ENCODE measurements at places on chromosomes 3 and 15.
A peak's percentile ranks its signal among the peaks of the same experiment; 100 is the strongest.

- DNase-seq: peak; percentile 30
Observed at GRCh38 chr15:63915873-63916771, 82.4 kb upstream of the HERC1 start.

GRCh38 chr15:76861815-76862397 is 43.2 kb downstream of the SCAPER start:
- no peak for DNase-seq

- no peak for DNase-seq
Observed at GRCh38 chr15:90327311-90327710, 24.8 kb upstream of the ZNF774 start.

DNA sequence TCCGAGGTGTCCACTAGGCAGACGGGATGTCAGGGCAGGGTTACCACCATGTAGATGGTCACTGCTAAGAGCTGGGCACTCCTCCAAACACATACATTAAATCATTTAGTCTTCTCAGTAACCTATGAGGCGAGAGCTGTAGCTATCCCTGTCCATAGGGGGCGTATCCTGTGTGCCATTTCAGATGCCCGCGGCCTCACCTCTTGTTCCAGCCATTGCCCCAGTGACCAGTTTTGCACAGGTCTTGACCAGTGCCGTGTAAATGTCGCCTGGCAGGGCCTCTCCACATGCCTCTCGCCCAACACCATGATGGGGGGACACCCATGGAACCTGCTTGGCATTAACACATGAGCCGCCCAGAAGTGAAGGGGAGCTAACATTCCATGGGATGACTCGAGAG is 20.8 kb upstream of the SRP14 start:
- no peak for DNase-seq

- DNase-seq: no peak
Observed at GRCh38 chr15:37121492-37121891, 21.1 kb upstream of the MEIS2 start.

GRCh38 chr3:111352585-111352984 is 189.4 kb upstream of the CD96 start:
- no peak for DNase-seq

- DNase-seq: no peak
Observed at GRCh38 chr3:65600888-65601287, 437.8 kb downstream of the MAGI1 start.

DNA sequence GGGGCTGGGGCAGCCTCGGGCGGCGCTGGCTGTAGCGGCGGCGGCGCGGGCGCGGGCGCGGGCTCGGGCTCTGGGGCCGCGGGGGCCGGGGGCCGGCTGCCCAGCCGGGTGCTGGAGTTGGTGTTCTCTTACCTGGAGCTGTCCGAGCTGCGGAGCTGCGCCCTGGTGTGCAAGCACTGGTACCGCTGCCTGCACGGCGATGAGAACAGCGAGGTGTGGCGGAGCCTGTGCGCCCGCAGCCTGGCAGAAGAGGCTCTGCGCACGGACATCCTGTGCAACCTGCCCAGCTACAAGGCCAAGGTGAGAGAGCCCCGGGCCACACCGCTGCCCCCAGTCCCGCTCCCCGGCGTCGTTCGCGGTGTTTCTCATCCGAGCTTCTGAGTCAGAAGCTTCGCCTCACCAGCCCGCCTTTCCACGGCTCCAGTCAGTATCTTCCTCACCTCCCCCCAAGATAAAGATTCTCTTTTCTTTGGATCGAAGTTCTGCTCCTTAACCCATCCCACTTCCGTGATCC is 600 bp downstream of the FBXO45 start:
- peak; percentile 42 for DNase-seq

DNA sequence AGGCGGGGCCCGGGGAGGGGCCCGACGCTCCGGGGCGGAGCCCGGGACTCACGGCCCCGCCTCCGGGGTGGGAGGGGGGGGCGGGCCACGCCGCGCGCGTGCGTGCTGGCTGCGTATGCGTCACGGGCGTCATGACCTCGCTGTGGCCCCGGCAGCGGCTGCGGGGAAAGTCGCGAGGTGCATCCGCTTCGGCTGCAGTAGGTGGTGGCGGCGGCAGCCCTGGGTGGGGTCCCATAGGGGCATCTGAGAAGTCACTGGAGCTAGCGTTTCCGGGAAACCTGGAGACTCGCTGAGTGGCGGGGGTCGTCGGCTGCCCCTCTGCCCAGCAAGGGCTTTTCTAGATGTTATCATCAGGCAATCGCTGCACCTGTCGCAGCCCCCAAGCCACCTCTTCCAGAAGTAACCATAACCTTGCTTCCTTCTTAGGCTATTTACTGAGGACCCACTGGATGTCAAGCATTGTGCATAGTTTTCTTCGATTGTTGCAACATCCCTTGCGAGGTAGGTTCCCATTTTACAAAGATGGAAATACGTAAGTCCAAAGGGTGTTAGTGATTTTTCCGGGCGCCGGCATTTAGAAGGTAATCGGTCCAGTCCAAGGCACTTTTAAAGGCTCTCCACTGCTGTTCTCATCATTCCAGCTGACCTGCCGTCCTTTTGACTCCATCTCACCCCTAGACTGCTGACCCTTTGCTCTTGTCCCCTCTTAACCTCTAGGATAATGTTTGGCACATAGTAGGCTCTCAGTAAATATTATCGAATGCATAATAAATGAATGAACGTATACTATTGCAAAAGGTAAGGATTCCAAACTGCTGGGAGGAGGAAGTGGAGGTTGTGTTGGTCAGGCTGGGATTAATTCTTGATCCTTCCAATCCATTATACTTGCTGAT is at the start of gene GDPGP1:
Gene GDPGP1, plus strand, starts transcription at position 114 of the 893 bp plus-strand sequence. CDS start 6,700 bp downstream, outside the sequence.
- no peak for DNase-seq

GRCh38 chr3:78665776-78666469 is 1101.9 kb downstream of the ROBO1 start:
- DNase-seq: no peak

DNA sequence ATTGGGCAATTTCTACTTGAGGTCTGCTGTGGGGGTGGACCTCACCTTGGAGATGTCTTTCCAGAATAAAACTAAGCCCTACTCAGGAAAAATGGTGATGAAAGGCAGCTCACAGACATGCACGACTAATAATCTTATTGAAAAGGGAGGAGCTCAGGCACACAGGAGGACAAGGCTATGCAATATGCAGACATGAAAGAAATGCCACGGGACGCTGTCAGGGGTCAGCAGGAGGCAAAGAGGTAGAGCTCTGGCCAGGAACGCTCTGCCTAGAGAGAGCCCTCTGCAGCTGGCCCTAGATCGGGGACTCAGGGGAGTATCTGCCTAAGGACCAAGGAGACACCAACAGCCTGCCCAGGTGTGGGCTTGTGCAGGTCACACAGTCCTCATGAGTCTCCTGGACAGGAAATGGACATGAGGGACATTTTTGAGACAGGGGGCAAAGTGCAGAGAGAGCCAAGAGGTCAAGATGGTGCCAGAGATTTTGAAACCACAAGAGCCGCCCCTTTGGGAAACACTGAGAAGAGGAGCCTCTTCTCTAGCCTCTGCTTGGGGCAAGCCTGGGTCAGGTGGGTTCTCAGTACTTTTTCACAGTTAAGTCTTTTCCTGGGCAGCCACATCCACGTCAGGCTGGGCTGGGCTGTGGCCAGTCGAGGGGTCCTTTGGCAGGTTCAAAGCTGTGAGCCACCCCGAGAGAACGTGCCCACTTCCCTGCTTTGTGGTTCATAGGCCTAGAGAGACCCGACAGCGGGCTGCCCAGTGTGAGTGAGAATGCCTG is 23.2 kb downstream of the EAF1 start:
- no peak for DNase-seq

DNA sequence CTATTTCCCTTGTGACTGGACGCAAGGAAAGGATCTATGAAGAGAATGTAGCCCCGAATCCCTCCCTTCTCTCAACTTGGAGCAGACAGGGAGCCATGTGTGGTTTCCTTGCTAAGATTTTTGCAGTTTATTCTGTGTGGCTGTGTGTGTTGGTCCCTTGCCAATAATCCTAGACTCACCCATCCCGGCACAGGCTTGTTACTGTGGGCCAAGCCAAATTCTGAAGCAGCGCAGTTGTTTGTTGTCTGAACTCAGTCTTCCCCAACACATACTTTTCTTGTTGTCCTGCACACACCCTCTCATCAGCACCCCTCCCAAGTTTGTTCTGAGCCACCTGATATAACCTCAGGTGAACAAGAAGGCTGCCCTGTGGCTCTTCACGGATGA is 193.3 kb upstream of the CTDSPL start:
- no peak for DNase-seq

- DNase-seq: no peak
Observed at GRCh38 chr3:71977525-71977924, 192.6 kb upstream of the PROK2 start.

GRCh38 chr3:182710557-182711157 is 82.6 kb upstream of the ATP11B start:
- DNase-seq: peak; percentile 37

DNA sequence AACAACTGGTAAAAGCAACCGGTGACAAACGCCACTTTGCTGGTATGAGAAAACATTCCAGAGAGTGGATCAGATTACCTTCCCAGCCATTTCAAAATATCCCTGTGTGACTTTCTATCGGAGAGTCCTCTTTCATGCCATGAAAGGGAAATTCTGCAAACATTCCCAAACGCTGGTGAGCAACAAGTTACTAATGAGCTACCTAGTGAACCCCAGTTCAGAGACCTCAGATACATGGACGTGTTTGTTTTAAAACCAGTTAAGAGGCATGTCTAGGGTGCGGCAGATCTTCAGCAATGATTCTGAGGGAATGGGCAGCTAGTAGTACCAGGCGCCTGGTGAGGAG is 418.2 kb upstream of the NR2F2 start:
- DNase-seq: no peak

DNA sequence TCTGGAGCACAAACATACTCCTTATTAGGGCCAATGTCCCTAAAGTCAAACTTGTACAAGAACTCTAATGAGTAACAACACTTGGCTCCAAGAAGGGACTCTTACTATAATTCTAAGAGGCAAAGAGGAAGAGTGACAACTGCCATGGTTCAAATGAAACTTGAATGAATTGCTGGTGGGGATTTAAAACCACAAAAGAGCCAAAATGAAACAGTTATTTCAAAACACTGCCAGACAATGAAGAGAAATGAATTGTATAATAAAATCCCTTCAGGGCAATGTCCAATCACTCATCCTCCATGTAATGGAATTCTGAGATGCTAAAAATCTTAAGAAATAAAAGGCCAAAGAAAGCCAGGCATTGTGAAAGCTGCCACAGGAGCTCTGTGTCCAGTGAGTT is 14.2 kb downstream of the THRB start:
- DNase-seq: no peak

GRCh38 chr3:98730886-98731537 is 32.1 kb upstream of the ST3GAL6 start:
- DNase-seq: no peak

GRCh38 chr15:20353966-20354883 is 187.4 kb downstream of the GOLGA6L6 start:
- no peak for DNase-seq

- no peak for DNase-seq
Observed at GRCh38 chr15:35067496-35068347, 17.4 kb downstream of the NANOGP8 start.

DNA sequence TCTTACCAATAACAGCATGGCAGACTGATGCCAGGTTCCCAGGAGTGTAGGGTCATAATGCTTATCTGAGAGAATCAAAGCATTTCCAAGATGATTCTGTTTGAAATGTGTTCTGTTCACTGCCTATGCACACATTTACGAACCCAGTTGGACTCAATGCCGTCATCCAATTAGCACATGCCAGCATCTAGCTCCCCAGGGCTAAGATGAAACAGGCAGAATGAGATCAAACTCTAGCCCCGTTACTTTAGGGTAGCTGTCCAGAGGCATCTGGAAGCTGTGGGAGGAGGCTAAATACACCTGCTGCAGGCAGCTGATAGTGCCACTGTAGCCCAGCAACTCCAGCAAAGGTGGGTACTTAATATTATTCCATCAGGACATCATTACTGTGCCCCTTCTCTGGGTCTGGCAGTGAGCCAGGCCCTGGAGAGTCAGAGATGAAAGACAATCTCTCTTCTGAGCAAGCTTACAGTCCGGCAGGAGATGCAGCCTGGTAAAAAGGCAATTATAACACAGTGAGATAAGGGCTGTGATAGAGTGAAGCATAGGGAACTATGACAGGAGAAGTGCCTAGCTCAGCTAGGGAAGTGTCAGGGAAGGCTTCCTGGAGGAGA is 156.4 kb upstream of the PPP2R3A start:
- DNase-seq: peak; percentile 38

GRCh38 chr3:144028798-144029411 is 57.3 kb downstream of the DIPK2A start:
- DNase-seq: no peak

DNA sequence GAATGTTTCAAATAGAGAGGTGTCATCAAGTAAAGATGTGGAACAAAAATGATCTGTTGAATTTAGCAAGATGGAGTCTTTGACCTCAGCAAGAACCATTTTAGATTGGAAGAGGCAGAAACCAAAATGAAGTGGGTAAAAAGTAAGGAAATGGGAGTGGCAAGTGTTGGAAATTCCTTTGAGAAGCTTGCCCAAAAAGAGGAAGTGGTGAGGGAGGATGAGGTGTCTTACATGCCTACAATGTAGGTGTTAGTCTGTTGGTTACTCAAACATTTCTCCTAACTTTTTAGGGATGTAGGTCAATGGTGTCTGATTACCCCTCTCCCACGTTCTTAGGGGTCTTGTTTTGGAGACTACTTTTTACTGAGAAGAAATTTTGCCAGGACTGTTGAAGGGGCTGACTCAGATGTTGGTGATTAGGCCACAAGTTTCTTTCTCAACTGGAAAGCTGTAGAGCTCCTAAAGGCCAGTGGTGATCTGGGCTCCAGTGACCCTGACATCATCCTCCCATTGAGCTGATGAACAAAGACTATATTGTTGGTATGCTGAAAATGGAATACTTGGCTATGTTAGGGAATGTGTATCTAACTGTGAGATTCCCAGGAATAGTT is 5.1 kb downstream of the PPP2R3A start:
- no peak for DNase-seq

DNA sequence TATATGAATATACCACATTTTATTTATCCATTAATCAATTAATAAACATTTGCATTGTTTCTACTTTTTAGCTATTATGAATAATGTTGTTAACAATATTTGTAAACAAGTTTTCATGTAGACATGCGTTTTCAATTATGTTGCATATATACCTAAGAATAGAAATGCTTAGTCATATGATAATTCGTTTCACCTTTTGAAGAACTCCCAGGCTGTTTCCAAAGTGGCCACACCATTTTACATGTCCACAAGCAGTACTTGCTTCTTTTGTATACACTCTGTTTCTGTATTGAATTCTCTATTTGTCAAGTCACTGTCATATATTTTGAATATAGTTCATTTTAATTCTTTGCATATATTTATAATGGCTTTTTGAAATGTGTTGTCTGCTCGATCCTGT is 206.9 kb upstream of the ZBTB20 start:
- DNase-seq: no peak

DNA sequence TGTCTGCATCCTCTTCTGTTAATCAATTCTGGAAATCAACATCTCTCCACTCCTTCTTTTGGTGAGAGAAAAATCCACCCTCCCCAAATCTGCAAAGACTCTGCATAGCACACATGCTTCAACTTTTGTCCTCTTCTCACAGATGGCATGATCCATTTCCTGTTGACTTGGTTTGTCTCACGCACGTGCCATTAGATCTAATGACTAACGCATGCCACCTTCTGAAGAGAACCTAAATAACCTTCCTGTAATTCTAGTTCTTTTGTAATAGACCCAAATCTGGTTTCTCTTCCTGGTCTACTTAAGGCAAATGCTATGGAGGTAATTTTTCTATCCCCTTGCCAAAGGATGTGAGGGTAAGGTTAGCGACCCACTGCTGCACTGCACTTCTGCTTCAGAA is 51.0 kb upstream of the ATOSA start:
- DNase-seq: no peak

Measured in COR-L47 (cell line).